ENCODE measurements at places on chromosomes 11 and 22.

DNA sequence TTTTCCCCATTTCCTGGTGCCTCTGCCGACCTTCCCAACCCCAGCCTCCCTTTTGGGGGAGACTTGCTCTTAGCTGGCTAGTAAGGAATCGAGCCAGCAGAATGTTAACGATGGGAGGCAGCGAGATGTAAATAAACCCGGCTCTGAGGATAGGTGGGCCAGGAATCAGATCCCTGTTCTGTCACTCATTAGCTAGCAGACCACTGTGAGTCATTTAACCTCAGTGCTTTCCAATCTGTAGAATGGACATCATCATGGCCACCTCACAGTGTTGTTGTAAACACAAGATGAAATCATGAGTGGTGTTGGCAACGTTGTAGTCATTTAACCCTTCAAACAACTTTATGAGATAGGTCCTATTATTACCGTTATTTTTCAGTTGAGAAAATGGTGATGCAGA, 208.6 kb downstream of the KIRREL3 start:
- DNase-seq: no peak

- no peak for DNase-seq
Observed at GRCh38 chr11:67506426-67507051, 1.4 kb upstream of the PITPNM1 start.

DNA sequence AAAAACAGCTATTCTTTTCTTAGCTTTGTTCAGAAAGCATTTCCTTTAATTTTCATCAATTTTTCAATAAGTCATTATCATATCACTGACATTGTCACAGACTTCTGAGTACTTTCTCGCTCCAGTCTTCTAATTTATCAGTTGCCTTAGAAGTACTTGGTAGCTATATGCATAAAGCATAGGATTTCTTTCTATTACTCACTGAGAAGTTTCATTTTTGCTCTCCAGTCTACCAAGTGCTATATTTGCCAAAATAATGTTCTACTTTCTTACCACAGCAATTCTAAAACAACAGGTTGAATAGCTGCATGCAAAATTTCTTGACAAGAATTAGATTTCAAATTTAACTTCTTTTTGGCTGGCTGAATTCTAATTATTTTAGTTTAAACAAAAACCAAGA, 116.3 kb downstream of the STK33 start:
- DNase-seq: no peak

DNA sequence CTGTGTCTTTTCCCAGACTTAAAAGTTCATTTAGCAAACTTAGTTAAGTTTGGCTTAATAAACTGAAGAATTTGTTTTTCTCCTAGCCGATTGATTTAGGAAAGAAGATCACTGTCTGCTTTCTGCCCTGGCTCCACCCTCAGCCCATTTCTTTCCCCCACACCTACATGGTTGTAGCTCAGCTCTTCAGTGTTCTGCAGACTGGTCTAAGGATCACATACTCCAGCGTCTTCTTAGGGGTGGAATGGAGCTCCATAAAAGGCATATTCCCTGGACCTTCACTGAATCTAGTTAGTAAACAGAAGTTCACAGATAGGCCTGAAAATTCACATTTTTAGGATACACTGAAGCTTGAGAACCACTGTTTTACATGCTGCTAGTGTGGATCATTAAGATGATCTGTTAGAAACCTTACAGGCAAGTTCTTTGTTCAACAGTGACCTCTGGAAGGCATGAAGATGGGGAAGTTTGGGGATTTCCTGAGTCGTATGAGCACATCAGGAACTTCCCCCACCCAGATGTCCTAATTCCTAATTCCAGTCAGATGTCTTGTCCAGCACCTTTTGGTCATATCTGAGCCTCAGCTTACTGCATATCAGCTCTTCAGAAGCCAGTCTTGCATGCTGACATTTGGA, 16.8 kb downstream of the PIWIL4 start:
- DNase-seq: no peak

DNA sequence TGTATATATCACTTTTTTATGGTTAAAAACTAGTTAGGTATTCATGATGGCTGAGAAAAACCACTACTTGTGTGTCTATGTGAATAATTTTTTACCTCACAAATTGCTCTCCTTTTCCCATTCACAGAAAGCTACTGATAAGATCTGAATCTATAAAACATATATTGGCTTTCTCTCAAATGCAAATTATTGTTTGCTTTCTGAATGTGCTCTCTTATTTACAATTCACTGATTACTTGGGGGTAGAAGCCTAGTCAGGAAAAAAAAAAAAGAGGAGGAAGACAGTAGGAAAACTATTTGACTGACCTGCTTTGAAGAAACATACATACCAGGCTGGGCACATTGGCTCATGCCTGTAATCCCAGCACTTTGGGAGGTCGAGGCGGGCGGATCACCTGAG, 20.5 kb downstream of the PGM2L1 start:
- no peak for DNase-seq

DNA sequence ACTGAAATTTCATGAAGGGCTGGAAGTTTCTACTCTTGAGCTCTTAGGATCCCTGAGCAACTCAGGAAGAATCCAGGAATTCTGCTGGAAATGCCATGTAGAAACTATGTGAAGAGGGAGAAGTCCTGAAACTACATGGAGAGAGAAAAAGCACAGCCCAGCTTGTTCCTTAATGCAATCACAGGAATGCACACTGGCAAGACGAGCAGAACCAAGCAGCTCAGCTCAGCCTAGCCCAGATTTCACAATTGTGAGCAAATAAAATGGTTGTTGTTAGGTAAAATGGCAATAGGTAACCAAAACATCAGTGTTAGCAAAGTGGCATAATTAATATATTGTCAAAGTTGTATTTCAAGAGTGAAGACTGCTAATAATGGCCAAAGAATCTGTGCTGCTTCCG, 28.1 kb downstream of the ZNF214 start:
- no peak for DNase-seq

- no peak for DNase-seq
Observed at GRCh38 chr11:132455044-132455443, 1077.3 kb downstream of the OPCML start.
